Ammon's horn (tissue), 1 donor: ENCODE measurements at places on chromosomes 7 and 10.
A peak's percentile ranks its signal among the peaks of the same experiment; 100 is the strongest.

DNA sequence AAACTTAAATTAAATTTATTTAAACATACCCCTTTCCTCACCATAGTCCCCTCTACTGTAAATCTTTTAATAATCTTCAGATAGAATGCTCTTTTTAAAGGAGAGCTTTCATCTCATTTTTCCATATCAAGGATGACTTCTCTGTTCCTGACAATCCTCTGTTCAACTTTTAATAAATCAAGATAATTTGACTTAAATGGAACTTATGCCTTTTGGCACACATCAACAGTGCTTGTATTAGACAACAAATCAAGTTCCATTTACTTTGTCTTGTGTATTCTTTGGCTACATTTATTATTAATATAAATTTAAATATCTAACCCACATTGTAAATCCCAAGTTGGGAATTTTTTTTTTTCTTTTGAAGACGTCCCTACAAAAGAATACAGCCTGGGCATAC, 42.7 kb upstream of the HYAL4 start:
- no peak for DNase-seq

DNA sequence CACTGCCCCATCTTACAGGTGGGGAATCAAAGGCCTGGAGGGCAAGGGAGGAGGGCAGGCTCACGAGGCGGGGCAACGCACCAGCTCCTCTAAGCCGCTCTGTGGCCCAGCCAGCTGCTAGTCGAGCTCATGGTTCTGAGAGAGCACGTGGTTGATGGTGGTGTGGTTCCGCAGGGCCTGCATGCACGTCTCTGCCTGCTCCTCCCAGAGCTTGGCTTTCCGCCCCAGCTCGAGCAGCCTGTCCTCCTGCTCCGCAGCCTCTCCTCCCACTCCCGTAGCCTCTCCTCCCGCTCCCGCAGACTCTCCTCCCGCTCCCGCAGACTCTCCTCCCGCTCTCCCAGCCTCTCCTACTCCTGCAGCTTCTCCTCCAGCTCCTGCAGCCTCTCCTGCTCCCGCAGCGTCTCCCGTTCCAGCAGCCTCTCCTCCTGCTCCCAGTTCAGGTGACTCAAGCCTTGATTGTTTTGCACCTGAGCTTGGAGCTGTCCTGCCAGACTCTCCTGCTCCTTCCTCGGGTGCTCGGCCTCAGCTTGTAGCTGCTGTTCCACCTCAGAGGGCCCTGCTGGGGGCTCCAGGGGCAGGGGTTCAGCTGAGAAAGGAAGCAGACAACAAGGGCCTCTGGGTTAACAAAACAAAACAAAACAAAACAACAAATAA, 19.1 kb upstream of the MTPAP start:
- peak; percentile 38 for DNase-seq

DNA sequence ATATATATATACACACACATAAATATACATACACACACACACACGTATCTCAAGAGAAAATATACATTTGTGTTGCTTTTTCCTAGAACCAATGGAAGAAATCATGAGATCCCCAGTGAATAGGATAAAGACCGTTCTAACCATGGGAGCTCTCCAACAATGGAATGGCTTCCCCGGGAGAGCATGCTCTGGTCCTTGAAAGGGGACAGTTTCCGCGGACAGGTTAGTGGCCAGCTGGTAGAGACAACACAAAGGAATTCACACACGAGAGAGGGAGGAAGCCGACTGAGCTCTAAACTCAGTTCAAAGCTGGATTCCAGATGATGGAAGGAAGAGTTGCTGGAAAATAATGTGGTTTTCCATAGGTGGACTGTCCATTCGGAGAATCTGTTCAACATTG, 72.7 kb downstream of the SLC37A3 start:
- DNase-seq, result no peak

- DNase-seq, result no peak
These were observed 175.0 kb downstream of the RNLS start for GRCh38 chr10:88408096-88408495.

DNA sequence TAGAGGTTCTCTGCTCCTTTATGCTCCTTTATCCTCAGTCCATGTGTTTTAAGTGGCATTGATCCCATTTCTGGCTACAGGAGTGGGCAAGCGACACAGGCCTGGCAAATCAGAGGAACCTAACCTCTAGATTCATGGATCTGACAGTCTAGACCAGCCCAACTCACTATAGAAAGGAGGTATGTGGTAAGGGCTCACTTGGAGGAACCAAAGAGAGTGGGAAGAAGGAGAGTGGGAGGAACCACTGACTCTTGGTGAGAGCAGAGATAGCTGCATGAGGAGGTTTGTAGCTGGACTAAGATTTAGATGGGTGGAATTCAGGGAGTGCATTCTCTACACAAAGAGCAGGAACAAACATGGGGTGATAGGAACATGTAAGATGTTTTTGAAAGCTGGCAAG, 11.6 kb upstream of the FRAT1 start:
- no peak for DNase-seq

DNA sequence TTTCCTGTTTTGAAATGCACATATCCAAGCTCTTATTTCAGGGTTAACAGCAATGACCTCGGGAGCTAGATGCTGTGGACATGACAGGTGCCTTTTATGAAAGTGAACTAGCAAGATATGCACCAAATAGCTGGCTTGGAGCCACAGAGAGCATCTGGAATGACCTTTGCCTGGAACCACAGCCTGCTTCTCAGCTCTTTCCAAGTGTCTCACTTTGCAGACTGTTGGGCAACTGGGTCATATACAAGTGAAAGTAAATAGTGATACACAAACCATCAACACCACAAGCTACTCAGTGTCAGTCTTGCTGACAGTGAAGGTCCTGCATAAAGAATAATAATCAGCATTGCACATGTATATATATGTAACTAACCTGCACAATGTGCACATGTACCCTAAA, 183.5 kb downstream of the RNF133 start:
- DNase-seq, result no peak
